ENCODE measurements at places on chromosomes 5 and 9.
A peak's percentile ranks its signal among the peaks of the same experiment; 100 is the strongest.

GRCh38 chr5:21030981-21031380 is 1043.0 kb upstream of the CDH18 start:
- DNase-seq, result no peak

DNA sequence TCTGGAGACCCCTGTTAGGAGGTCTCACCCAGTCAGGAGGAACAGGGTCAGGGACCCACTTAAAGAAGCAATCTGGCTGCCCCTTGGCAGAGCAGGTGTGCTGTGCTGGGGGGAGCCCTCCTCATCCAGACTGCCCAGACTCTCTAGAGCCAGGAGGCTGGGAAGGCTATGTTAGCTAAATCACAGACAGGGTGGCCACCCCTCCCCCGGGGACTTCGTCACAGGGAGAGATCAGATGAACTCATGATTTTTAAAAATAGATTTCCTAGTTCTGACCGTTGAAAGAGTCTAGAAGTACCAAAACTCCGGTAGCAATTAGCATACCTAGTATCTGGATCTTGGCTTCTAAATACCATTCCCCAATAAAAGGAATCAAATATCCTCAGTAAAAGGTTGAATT is 35.0 kb upstream of the FOXB2 start:
- no peak for DNase-seq

DNA sequence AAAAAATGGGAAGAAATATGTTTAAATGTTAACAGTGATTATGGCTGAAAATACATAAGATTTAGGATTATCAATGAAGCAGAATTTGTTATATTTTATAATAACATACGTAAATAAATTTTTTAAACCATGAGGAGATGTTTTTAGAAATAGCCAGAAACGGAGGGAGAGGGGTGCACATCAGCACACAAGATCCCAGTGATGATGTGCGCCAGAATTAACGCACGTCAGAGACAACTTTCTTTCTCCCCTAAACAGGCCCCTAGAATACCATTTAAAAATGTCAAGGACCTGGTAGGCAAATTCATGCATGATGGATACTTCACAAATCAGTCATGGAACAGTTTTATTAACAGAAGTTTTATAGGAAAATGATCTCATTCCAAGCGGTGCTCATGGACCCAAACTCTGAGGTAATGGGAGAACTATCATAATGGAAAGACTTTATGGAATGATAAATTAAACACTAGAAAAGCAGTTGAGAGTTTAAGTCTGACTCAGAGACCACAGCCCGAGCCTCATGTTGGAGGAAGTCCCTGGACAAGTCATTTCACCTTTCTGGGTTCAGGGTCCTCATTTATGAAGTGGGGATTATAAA is 258.9 kb upstream of the GAS1 start:
- DNase-seq, result no peak

DNA sequence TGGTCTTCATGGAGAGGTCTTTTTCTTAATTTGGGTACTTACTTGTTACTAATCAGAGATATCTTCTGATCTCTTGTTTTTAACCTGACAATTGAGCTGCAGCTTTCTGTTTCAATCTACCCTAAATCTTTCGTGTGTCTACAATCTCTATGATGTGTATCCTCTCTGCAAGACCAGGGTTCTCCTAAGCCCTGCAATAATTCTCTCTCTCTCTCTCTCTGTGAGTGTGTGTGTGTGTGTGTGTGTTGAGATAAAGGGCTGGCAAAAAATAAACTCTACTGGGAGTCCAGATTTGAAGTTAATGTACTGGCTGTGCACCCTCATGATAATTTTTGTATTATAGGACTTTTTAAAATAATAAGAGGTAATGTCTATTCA is 57.8 kb upstream of the FBXL7 start:
- no peak for DNase-seq

- DNase-seq, result no peak
Observed at GRCh38 chr9:119639287-119639955, 270.2 kb upstream of the BRINP1 start.

GRCh38 chr5:77449981-77450380 is 42.1 kb downstream of the WDR41 start:
- no peak for DNase-seq

- DNase-seq, result no peak
Observed at GRCh38 chr5:154493274-154493673, 15.2 kb upstream of the HAND1 start.

GRCh38 chr9:77731008-77731698 is 83.0 kb upstream of the GNA14 start:
- no peak for DNase-seq

DNA sequence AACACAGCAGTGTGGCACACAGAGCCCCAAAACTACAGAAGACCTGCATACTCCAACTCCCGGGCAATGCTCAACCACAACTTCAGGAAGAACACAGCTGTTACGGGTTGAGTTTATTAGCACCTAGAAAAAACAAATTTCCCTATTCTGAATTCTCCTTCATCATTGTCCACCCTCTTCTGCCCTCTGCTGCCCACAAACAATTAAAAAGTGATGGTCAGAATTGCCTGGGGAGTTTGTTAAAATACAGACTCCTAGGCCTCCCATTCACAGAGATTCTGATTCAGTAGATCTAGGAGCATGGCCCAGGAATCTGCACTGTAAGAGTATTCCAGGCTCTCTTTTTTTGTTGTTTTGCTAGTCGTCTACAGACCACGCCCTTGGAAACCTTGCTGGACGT is 310.6 kb downstream of the NDUFS4 start:
- no peak for DNase-seq

DNA sequence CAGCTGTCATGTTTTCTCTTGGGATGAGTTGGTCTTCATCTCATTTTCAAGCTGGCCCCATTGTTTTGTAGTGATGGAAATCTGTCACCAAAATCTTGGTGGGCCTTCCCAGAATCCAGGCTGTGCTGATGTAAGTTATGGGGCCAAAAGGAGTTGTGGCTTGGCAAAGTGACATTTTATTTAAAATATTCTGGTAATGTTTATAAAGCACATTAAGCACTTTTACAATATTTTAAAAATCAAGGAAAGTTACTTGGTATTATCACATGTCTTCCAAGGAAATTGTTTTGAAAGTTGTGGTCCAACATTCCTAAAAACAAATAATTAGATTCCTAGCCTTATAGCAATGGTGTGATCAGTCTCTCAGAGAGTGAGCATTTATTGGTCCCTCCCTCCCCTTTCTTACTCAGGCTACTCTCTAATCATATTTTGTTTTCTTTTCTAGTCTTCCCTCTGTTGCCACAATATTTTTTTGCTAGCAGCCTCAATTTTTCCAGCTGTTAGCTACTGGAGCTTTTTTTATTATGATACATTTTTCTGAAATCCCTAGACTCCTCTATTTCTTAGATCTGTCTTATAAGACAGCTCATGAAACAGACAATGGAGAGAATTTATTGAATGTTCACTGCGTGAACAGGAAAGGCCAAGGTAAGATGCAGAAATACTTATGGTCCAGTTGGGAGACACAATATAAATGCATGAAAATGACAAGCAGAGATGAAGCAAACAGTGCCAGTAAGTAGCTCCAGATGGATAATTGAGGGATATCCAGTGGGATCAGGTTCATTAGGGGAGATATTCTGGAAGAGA is 408.1 kb upstream of the ZNF608 start:
- DNase-seq, result no peak

DNA sequence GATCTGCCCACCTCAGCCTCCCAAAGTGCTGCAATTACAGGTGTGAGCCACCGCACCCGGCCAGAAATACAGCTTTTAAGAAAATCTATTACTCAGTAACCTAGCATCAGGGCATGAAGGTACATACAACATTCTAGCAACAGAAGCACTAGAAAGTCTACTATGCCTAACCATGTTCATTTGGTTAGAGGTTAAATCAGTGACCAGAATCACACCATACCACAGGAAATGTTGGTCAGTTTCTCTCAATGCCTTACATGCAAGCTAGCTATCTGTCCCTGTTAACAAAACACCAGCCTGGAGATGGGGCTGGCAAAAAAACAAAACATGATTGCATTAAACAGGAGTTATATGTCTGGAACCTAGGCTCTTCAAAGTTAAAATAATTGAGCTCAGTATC is 104.1 kb downstream of the STRBP start:
- DNase-seq, result no peak

- DNase-seq, result no peak
Observed at GRCh38 chr5:101915554-101915953, 380.5 kb downstream of the SLCO4C1 start.

DNA sequence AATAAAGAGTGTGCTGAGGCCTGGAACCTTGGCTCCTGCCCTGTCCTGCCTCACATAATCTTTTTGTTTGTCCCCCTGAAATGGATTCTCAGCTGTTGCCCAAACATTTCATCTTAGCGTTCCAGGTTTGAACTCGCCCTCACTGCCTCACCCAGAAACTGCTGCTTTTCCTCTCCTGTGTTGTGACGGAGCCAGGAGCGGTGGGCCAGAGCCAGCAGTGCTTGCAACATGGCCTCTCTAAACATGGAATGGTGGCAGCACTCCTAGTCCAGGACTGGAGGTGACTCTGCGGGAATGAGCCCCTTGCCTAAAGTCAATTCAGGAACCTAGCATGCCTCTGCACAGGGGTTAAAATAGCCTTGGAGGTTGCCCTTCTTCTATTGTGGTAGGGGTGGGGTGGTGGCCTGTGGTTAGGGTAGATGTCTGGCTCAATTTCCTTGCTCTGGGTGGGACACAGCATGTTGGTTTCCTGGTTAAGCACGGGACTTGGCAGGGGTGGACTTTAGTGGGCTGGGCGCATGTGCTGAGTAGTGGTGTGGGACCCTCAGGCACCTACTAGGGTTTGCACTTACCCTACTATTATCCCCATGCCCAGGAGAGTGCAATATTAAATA is 101.6 kb downstream of the SLC25A46 start:
- DNase-seq, result no peak

GRCh38 chr5:155293605-155294178 is 280.1 kb downstream of the KIF4B start:
- no peak for DNase-seq

GRCh38 chr5:145943674-145944121 is 7.3 kb downstream of the SH3RF2 start:
- no peak for DNase-seq

- DNase-seq, result no peak
Observed at GRCh38 chr5:83097689-83098231, 20.4 kb downstream of the XRCC4 start.

- DNase-seq, result no peak
Observed at GRCh38 chr5:112339761-112340160, 79.3 kb downstream of the EPB41L4A start.

DNA sequence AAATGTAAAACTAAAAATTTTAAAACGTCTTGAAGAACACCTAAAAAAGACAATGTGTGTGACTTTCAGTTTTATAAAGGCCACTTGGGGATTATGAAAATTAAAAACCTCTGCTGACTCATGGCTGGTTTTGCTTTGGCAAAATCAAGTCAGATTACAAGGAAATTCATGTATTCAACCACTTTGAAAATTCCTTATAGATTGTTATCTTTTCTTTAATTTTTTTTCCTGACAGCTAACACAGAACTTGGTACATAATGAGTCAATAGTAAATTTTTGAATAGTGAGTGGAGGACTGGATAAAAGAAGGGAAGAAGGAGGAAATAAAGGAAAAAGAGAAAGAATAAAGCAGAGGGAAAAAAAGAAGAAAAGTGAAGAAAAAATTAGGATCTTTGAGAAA is 1774.7 kb upstream of the ACO1 start:
- no peak for DNase-seq

DNA sequence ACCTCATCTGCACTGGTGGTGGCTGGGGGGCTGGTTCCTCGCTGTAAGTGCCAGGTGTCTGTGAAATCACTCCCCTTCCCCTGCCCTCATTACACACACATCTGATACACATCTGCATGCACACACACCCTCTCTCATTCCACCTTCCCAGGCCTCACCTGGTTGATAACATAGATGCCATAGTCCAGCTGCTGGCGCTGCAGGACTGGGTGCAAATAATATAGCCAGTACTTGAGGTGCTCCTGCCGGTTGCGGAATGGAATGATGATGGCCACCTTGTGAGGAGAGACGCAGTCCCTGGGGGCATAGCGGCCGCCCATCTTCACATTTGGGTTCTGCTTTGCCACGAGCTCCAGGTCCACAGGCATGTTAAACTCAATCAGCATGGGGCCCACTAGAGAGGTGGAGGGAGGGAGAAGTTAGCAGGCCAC is 32.1 kb downstream of the B4GALT1 start:
- no peak for DNase-seq

GRCh38 chr9:112179816-112180215 is 4.7 kb upstream of the SUSD1 start:
- no peak for DNase-seq

DNA sequence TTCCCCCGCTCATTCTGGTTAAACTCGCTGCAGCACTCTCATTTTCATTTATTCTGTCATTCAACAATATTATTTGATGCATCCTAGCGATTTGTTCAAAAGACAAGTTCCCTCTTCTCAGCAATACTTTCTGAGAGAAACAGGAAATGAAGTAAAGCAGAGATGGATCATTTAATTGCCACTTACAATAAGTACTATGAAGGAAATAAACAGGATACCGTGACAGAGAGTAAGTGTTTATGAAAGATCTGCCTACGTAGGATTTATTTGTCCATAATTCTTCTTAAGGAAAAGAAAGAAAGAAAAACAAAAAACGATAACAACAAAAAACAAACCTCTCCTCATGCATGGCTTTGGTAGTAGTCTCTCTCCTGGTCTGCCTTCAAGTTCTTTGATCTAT is 406.8 kb upstream of the ZNF608 start:
- DNase-seq, result no peak

- no peak for DNase-seq
Observed at GRCh38 chr9:86098824-86099700, at the start of gene GOLM1. GOLM1 (minus strand) TSS chr9:86099558; CDS start chr9:86079320, 20,238 bp downstream.

DNA sequence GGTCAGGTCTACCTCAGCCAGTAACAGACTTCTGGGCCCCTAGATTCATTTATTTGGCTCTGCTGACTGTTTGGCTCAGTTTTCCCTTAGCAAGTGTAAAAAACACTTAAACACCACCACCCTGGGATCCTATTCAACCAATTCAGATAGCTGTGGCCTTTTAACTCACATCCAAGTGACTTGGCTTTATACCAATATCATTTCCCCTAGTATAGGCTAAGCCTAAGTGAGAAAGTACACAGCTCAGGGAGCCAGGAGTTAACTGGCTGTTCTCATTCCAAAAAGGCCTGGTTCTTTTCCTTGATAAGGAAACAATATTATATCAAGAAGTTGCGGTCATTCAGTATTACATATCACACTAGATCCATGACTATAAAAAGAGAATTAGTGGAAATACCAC is 163.5 kb downstream of the ARL15 start:
- DNase-seq, result no peak

- no peak for DNase-seq
Observed at GRCh38 chr5:58944221-58944620, 361.3 kb downstream of the RAB3C start.

GRCh38 chr5:36613241-36613640 is 6.8 kb downstream of the SLC1A3 start:
- no peak for DNase-seq

GRCh38 chr9:126170286-126170823 is 156.3 kb upstream of the MVB12B start:
- DNase-seq, result peak; percentile 5

DNA sequence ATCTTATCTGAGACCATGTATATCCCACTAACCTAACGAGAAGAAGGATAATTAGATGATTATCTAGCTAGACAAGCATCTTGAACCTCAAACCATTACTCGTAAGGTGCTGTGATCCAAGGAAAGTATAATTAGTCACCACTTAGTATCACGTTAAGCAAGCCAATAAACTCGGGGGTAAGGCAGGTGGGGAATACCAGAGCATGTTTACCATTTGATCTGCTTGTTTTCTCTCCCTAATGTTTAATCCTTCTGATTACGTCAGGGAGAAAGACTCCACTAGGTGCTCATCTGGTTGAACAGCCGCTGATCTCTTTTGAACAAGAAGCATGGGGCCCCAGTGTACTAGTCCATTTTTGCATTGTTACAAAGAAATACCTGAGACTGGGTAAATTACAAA is 69.9 kb upstream of the SLC1A1 start:
- DNase-seq, result no peak

Measured in central memory CD8-positive, alpha-beta T cell (primary cell).